Activated T-helper 2 cell treated with anti-CD3 and anti-CD28 coated beads, Interferon-gamma antibody, Interleukin-2, Interleukin-4, amounts not matched to agents 10 μg/mL and 5 μg/mL and 100 μg/mL, durations not matched to agents 14 hours and 24 hours and 36 hours (primary cell): ENCODE measurements at places on chromosomes 3 and 15. TPM values are rescaled to one million over a fixed set of nuclear protein-coding genes. Genes with fewer than 3 reads are reported as not detected.

The DZIP3 gene
- total RNA-seq: 4.9 and 6.4 TPM in 2 replicates

The ZPLD1 gene
- total RNA-seq: not detected in 2 replicates

The RGMA gene
- not detected in 2 replicates for total RNA-seq

The UROC1 gene
- not detected in 2 replicates for total RNA-seq

The GALNT15 gene
- 0.07 TPM in 1 of 2 replicates, not detected in the other for total RNA-seq

DNA sequence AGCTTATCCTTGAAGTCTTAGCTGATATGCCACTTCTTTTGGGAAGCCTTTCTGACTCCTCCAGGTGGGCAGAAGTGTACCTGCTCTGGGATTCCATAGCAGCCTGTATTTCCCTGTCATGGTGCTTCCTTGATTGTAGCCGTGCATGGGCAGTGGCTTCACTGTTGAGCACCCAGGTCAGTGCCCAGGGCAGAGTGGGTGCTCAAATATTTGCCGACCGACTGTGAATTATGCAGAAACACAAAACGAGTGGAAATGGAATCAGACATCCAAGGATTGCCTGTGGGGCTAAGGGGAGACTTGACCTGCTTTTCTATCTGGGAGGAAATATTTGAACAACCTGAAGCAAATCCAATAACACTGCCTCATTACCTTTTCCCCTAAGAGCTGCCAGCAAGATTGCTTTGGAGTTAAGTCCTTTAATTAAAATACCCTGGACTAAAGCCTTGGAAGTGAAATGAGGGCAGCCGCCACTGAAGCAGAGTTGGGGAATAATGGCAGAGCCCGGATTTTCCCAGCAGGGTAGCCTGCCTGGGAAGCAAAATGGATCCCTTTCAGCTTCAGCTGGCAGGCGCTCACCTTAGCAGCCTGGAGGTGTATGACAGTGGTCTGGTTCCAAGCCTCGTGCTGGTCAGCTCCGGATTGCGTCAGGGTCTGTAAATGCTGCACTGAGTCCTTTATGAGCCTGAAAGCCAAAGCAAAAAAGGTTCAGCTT, 14.9 kb downstream of the ACOX2 start:
- no peak overlapping the region for H3K4me3 ChIP-seq
- no peaks in the 10 kb centered on the region for H3K36me3 ChIP-seq
- H3K4me1 ChIP-seq: no peaks in the 10 kb centered on the region
- DNase-seq: no peak

DNA sequence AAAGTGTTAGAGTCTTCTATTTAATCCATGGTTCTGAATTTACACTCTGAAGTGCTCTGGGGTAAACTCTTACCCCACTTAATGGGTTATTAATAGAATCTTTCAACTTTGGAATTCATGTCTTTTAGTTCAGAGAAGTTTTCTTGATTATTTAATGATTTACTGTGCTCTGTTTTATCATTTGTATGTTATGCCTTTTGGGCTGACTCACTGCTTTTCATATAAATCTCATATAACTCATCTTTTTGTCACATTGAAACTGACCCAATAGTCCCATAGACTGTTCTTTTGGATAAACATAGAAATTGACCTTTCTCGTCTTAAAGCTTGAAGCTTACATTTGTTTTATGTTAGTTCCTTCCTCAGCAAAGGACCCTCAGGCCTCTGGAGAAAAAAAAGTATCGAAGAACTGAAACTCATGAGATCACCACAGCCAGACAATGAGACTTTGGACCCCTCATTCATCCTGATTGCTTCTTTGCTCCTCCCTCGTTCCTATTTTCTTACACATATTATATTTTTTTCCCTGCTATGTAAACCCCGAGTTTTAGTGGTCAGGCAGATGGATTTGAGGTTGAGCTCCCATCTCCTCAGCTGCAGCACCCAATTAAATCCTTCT, 229.1 kb upstream of the CBLB start:
- H3K4me1 ChIP-seq: peaks cover 2% of the 10 kb centered on the region
- H3K4me3 ChIP-seq: no peak overlapping the region
- no peak overlapping the region for H3K27ac ChIP-seq
- H3K36me3 ChIP-seq: peaks cover 17% of the 10 kb centered on the region
- H3K27me3 ChIP-seq: no peaks in the 10 kb centered on the region
- no peak for DNase-seq

GRCh38 chr3:123094516-123095313, 27.9 kb downstream of the PDIA5 start:
- no peak overlapping the region for H3K4me3 ChIP-seq
- peaks cover 37% of the 10 kb centered on the region for H3K36me3 ChIP-seq
- no peak overlapping the region for H3K27ac ChIP-seq
- DNase-seq: no peak
- peaks cover 12% of the 10 kb centered on the region for H3K4me1 ChIP-seq
- H3K27me3 ChIP-seq: no peaks in the 10 kb centered on the region

- H3K36me3 ChIP-seq: no peaks in the 10 kb centered on the region
- DNase-seq: no peak
- H3K27ac ChIP-seq: no peak overlapping the region
- H3K4me1 ChIP-seq: no peaks in the 10 kb centered on the region
- no peaks in the 10 kb centered on the region for H3K27me3 ChIP-seq
- no peak overlapping the region for H3K4me3 ChIP-seq
Observed at GRCh38 chr3:137926991-137927390, 83.0 kb upstream of the CLDN18 start.

DNA sequence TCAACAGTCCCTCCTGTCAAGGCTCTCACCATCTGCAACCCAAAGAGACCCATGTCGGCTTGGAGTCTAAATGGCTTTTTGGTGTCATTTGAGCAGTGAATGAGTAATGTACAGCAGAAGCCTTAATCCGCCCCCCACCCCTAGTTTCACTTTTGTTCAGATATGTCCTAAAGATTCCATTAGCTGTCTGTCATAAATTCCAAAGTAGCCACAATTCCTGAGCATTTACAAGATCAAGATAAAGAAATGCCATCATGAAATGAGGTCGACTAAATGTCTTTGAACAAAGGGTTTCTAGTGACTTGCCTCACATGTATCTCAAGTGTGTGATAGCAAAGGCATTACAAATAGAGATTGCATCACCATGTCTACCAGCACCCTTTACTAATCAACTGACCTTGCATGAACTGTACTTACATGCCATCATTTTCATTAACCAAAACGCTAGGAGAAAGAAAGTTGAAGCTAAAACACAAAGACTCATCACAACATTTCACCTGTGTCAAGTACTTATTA, 123.8 kb upstream of the PHLDB2 start:
- no peak overlapping the region for H3K4me3 ChIP-seq
- H3K4me1 ChIP-seq: peaks cover 35% of the 10 kb centered on the region
- peaks cover 4% of the 10 kb centered on the region for H3K36me3 ChIP-seq
- H3K27me3 ChIP-seq: peaks cover 3% of the 10 kb centered on the region
- H3K27ac ChIP-seq: peak overlapping the region; percentile 30

- H3K36me3 ChIP-seq: no peaks in the 10 kb centered on the region
- H3K27me3 ChIP-seq: peaks cover 22% of the 10 kb centered on the region
- H3K27ac ChIP-seq: no peak overlapping the region
- no peak for DNase-seq
- no peak overlapping the region for H3K4me3 ChIP-seq
- peaks cover 9% of the 10 kb centered on the region for H3K4me1 ChIP-seq
Observed at GRCh38 chr3:193772422-193772763, 179.4 kb downstream of the OPA1 start.

DNA sequence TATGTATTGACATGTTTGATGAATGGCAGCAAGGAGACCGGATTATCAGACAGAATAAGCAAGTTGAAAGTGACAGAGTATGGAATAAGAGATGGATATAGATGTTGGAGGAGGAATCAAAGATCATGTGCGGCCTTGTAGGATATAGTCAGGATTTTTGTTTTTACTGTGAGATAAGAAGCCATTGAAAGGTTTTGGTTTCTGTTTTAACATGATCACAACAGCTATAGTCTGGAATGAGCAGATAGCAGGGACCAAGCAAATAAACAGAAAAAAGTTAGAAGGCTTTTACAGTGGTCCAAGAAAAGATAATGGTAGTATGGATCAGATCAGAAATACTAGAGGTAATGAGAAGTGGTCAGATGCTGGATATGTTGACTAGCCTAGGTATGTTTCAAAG, 52.6 kb downstream of the SLC12A6 start:
- no peaks in the 10 kb centered on the region for H3K27me3 ChIP-seq
- peaks cover 22% of the 10 kb centered on the region for H3K4me1 ChIP-seq
- peaks cover 30% of the 10 kb centered on the region for H3K36me3 ChIP-seq
- peak overlapping the region; percentile 33 for H3K27ac ChIP-seq

DNA sequence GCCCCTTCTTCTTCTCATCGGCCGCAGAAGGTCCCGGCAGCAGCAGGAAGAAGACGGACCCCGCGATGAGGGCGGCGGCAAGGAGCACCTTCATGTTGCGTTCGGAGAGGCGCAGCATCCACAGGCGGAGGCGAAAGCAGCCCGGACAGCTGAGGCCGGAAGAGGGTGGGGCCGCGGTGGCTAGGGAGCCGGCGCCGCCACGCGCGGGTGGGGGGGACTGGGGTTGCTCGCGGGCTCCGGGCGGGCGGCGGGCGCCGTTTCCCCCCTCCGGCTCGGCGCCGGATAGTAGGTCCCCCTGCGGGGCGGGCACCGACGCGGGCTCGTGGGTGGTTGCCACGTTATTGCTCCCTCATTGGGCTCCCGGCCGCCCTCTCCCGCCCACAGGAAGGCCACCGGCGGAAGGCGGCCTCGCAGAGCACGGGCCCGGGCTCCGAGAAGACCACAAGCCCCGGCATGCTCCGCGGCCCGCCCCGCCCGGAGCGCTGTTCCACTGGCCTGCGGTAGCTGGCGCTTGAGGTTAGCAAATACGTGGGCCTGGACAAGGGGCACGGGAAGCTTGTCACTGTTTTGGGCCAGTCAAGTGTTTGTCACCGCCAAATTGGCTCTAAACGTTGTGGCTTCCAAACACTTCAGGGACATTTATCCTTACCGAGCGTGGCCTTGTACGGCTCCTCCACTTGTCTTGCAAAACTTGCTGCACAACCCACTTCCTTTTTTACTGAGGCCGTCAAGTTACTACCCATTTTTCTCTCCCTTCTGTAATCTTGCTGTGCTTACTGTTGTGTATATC, at the start of gene PPIB:
TSS of gene PPIB (minus strand) at position 154 of the 790 bp plus-strand sequence. CDS start at position 118, 36 bp downstream.
- peak; percentile 98 for DNase-seq
- H3K27me3 ChIP-seq: no peaks in the 10 kb centered on the region
- H3K27ac ChIP-seq: peak within 1 kb of the TSS; percentile 97
- peak within 1 kb of the TSS; percentile 89 for H3K4me3 ChIP-seq
- peaks cover 31% of the 10 kb centered on the region for H3K36me3 ChIP-seq

DNA sequence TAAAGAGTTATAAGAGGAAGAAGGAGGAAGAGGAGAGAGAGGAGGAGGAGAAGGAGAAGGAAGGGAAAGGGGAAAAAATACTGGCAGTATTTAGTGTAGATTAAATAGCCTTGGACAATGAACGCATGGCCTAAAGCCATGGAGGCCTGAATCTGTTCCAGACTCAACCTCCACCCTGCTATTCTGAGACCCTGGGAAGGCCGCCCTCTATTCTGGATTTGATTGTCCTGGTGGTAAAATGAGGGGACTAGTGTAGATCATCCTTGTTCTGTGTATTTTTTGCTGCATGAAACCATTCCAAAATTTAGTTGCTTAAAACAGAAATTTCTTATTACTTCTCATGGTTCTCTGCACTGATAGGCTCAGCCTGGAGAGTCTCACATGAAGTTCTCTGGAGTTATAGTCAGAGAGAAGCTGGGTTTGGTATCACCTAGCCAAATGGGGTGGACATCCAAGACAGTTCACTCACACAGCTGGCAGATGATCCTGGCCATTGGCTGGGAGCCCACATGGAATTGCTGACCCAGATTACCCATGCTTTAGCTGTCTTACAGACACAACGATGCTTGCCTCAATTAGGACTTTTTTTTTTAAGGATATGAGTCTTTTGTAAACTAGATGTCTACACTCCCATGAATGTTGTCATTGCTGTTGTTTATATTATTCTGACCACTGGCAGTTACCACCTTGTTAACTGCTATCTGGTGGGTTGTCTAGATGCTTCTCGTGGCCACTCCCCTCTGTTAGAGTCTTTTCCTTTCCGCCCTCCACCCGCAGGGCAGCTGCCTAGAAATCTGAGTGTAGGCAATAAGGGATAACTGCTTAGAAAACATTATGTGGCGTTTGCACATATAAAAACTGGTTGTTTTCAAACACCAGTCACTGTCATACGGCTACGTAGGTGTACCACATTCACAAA, 149.9 kb downstream of the SST start:
- H3K36me3 ChIP-seq: no peaks in the 10 kb centered on the region
- peaks cover 7% of the 10 kb centered on the region for H3K27me3 ChIP-seq
- no peaks in the 10 kb centered on the region for H3K4me1 ChIP-seq
- DNase-seq: no peak
- no peak overlapping the region for H3K4me3 ChIP-seq
- no peak overlapping the region for H3K27ac ChIP-seq

GRCh38 chr3:70519913-70520659, 207.6 kb upstream of the MDFIC2 start:
- H3K4me3 ChIP-seq: no peak overlapping the region
- no peak for DNase-seq
- no peak overlapping the region for H3K27ac ChIP-seq
- peaks cover 10% of the 10 kb centered on the region for H3K27me3 ChIP-seq
- no peaks in the 10 kb centered on the region for H3K36me3 ChIP-seq

DNA sequence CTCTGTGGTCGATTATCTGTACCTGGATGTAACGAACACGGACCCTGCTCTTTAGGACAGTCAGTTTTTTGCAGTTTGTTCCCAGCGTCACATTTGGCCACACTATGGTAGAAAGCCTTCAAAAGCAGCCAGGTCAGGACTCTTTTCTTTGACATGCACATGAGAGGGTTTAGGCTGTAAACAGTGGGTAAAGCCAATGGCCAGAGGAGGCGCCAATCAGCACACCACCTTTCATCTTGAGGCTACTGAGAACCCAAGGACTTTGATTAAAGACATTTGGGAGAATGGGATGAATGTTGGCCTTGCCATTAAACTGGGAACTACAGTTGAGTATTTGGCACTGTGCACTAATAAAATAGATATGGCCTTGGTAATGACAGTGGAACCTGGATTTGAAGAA, 225.9 kb downstream of the OXSM start:
- no peak overlapping the region for H3K4me3 ChIP-seq
- DNase-seq: no peak
- H3K36me3 ChIP-seq: no peaks in the 10 kb centered on the region

DNA sequence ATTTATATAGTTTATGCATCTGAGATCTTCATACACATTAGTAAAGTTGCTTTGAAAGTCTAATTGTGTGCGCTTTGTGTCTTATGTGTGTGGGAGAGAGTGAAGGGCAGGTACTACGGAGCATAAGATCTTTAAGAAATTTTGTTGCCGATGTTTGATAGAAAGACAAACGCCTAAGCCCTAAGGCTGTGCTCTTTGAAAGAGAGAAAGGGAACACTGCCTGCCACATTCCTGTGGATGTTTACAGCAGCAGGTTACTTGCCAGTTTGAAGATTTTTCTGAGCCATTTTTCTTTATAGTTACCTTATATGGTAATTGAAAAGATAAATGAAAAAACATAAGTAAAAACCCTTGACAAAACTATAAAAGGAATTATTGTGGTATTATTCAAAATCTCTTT, 17.0 kb downstream of the DTWD1 start:
- DNase-seq: no peak
- no peak overlapping the region for H3K4me3 ChIP-seq
- no peaks in the 10 kb centered on the region for H3K27me3 ChIP-seq
- peaks cover 23% of the 10 kb centered on the region for H3K36me3 ChIP-seq

GRCh38 chr3:190306513-190307163, 15.6 kb downstream of the CLDN1 start:
- no peak for DNase-seq
- peak overlapping the region; percentile 11 for H3K4me3 ChIP-seq
- no peaks in the 10 kb centered on the region for H3K27me3 ChIP-seq
- H3K27ac ChIP-seq: peak overlapping the region; percentile 85
- peaks cover 11% of the 10 kb centered on the region for H3K36me3 ChIP-seq
